ENCODE measurements at places on chromosomes 7 and 10.

- DNase-seq, result no peak
- no peaks in the 10 kb centered on the region for H3K4me1 ChIP-seq
- H3K27me3 ChIP-seq, result no peaks in the 10 kb centered on the region
- no peak overlapping the region for H3K4me3 ChIP-seq
- H3K36me3 ChIP-seq, result no peaks in the 10 kb centered on the region
Observed at GRCh38 chr10:124256151-124256550, 162.6 kb downstream of the OAT start.

GRCh38 chr7:105131890-105132289 is 117.9 kb downstream of the KMT2E start:
- H3K36me3 ChIP-seq, result peaks cover 5% of the 10 kb centered on the region
- H3K27me3 ChIP-seq, result no peaks in the 10 kb centered on the region
- H3K4me1 ChIP-seq, result no peaks in the 10 kb centered on the region
- H3K4me3 ChIP-seq, result no peak overlapping the region

DNA sequence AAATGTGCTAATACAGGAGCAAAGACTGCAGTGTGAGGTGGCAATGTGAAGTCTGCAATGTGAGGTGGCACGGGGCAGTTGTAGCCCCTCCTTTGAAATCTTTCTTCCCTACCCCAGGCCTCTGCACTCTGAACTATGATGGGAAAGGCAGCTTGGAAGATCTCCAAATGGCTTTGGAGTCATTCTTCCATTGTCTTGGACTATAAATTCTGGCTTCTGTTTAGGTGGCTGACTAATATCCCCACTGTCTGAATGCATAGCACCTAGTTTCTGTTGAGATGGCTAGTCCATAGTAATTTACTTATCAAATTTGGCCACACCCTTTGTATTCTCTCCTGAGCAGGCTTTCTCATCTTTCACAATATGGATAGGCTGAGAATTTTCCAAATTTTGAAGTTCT is 175.0 kb downstream of the CFTR start:
- no peaks in the 10 kb centered on the region for H3K36me3 ChIP-seq
- no peak overlapping the region for H3K27ac ChIP-seq
- no peak overlapping the region for H3K4me3 ChIP-seq
- DNase-seq, result no peak

- no peaks in the 10 kb centered on the region for H3K4me1 ChIP-seq
- H3K27me3 ChIP-seq, result no peaks in the 10 kb centered on the region
- H3K36me3 ChIP-seq, result no peaks in the 10 kb centered on the region
Observed at GRCh38 chr7:33729726-33730125, 175.6 kb upstream of the BMPER start.

DNA sequence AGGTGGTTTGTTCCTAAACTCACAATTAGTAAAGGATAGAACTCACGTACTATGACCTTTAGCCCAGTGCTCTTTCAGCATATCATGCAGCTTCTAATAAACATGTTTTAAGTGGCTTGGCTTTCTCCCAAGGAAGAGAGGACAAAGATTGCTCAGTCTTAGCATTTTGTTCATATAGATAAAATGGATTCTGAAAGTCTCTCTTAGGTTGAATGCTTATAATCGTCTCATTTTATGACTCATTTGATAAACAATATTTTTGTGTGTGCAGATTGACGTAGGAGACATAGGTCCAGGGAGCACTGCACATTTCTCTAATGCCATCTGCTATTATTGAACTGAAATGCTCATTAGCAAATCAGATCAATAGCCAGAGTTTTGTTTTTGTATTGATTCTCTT is 44.8 kb downstream of the GNAT3 start:
- no peaks in the 10 kb centered on the region for H3K4me1 ChIP-seq
- no peaks in the 10 kb centered on the region for H3K27me3 ChIP-seq
- H3K36me3 ChIP-seq, result no peaks in the 10 kb centered on the region
- H3K27ac ChIP-seq, result no peak overlapping the region
- no peak overlapping the region for H3K4me3 ChIP-seq

All from CD8-positive, alpha-beta memory T cell (primary cell).